Stimulated activated CD4-positive, alpha-beta T cell treated with anti-CD3 and anti-CD28 coated beads, Interleukin-1b, Interleukin-23, amount 100 ng/mL, for 24 hours (primary cell): ENCODE measurements at places on chromosomes 6 and 20.

DNA sequence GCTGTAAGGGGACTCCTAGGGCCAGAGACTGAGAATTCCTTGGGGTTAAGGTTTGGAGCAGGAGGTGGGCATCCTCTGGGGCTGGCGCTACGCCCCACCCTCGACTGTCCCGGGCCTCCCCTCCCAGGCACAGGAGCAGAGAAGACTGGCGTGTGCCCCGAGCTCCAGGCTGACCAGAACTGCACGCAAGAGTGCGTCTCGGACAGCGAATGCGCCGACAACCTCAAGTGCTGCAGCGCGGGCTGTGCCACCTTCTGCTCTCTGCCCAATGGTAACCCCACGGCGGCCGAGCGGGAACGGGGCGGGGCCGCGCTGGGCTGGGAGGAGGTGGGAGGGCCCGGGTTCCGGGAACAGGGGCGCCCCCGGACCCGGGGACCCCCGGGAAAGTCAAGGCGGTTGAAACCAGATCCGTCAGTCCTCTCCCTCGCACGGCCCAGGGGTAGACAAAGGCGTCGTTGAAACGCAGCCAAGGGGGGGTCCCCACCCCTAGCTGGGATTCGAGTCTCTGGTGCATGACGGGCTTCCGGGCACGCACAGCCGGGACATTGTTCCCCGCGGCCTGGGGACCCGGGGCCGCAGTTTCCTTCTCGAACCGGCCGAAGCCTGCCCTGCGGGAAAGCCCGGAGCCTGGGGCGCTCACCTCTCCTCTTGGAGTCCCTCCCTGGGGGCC, 844 bp downstream of the WFDC2 start:
- peak; percentile 31 for DNase-seq

- DNase-seq: no peak
Observed at GRCh38 chr6:159572439-159573110, 120.5 kb downstream of the SOD2 start.

GRCh38 chr20:32483351-32484224, 101.5 kb downstream of the NOL4L start:
- peak; percentile 38 for DNase-seq

DNA sequence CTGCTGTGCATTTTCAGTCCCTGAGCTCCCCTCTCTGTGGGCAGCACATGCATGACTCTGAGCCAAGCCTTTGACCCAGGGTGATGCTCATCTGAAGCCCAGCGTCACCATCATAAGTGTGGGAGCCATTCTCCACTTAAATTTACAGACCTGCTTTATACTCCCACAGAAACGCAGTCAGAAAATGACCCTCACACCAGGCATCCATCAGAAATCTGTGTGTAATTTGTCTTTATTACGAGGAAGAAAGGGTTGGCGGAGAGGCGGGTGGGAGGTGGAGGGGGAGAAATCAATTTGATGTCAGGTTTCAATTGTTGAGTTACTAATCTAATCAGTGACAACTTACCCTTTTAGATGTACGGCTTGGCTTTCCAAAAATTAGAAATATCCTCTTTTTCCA, 353.6 kb downstream of the MAFB start:
- DNase-seq: no peak

- DNase-seq: no peak
Observed at GRCh38 chr6:126826166-126826714, 292.2 kb upstream of the RSPO3 start.

DNA sequence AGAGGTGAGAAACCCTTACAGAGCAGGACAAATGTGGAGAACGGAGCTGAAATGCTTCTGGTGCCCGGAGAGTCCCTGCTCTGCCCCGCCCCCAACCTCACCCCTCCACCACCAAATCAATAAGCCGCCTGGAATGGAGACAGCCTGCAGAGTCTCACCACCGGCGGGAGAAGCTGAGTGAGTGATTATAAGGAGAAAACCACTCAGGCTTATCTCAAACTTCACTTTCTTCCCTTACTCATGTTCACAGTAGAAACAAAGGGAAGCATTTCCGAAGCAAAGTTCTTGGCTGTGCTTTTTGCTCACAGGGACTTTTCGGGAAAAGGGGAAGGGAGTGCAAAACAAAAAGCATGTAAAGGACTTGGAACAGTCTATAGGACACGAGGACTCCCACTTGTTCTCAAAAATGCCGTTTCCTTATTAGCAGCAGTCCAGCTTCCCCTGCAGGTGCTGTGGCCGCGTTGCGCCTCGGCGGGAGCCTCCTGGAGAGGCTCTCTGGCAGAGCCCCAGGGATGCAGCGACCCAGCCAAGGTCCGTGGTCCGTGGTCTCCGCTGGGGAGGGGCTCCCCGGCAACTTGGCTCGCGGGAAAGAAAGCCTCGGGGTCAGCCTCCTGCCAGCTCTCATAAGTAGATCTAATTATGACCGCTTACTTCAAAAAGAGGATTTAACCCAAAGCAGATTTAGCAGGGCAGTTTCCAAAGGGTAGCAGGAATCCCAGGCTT, 64.8 kb upstream of the TMEM30A start:
- no peak for DNase-seq
